ENCODE measurements at places on chromosomes 12 and 14.

- DNase-seq = no peak
These were observed 1206.0 kb upstream of the TMEM132C start for GRCh38 chr12:127060933-127061332.

GRCh38 chr14:85445151-85445795 lies 84.7 kb upstream of the FLRT2 start:
- DNase-seq = no peak

DNA sequence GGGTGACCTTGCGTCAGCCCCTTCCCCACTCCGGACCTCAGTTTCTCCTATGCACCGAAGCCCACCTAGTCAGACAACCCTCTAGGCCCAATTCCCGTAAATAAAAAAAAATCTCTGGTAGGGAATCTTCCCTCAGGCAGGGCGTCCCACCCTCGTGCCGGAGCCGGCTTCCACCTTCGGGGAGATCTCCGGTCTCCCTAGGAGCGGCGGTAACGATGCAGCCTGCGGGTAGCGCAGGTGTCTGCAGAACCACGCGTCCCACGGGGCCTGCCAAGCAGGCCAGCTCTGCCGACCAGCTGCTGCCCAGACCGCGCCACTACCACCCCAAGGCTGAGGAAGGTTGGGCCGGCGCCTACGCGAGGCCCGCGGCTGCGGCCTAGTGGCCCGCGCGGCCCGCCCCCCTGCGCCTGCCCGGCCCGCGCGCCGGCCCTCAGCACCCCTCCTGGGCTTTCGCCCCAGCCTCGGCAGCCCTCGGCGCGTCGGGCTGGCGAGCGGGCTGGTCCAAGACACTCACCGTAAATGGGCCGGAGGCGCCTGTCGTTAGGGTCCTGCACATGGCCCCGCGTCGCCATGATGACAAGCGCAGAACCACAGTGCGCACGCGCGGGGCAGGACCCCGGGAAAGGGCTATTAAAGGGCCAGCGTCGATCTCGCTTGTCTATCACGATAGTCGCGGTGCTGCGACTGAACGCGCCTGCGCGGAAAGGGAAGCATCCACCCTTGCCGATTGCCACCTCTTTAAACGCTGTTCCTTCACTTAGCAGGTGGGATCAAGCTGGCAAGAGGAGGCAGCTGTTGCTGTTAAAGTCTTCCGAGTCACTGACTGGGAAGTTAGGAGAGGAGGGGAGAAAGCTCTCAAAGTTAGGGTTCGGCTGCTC lies at the start of gene NAA25:
Gene NAA25 (minus strand): TSS at position 582 of the 878 bp plus-strand sequence. CDS start 10 bp downstream, at position 572.
- DNase-seq = peak; percentile 40

- no peak for DNase-seq
These were observed 284.5 kb upstream of the E2F7 start for GRCh38 chr12:77349689-77350370.

DNA sequence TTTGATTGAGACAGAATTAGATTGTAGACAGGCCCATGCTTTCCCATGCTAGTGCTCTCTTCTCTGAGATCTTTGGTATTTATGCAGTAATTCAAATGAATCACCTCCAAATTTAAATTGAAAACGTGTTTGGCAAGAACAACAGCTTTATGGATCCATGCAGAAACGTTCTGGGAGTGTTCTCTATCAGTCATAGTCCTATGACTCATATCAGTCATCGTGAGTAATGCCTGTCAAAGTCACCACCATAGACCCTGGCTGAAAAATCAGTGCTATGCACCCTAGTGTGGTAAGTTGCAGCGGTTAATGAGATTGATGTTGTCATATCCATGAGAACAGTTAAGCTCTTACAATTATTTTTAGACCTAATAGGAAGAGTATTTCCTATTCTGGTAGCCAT lies 90.1 kb upstream of the FOXG1 start:
- DNase-seq = no peak

DNA sequence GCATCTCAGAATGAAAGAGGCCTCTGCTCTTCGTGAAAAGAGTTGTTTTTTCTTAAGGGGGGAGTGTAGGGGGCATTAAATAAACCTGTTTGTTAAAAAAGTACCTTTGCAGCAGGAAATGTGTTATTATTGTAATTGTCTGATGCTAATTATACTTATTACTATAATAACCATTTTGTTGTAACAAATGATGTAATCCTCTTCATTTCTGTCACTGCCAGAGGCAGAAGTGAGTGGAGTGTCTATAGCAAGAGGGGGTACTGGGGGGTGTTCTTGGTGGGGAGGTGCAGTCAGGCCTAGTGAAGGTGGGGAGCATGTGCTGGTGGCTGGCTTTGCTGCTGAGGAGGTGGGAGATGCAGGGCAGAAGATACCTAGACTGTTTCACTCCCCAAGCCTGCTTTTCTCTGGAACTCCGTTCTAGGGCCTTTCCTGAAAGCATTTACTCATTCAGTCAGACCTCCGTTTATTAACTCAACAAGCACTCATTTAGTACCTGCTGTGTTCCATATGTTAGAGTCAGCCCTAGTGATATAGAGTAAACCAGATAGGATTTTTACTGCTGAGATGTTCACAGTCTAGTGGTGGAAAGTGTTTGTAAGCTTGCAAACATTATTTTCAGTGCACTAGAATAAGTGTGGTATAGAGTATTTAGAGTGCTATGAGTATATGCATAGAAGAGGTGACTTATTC lies 77.5 kb upstream of the CISTR start:
- DNase-seq = no peak

DNA sequence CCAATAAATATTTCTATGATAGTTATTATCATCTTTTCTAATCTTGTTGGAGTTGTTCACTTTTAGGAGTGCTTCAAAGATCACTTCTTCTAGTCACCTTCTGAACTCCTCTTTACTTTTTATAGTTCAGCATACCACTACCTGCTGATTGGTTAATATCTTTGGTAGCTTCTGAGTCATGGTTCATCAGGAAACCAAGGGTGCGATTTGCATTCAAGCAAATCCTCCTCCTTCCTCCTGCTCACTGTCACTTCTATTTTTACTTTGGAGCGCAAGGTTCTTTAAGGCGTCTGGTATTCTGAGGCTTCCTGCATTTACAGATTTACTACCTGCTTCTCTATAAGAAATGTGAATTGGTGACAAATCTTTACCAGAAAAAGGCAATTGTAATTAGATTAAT lies 24.0 kb downstream of the SYT1 start:
- no peak for DNase-seq

Data from C1 segment of cervical spinal cord (tissue), 14 donors.